CD4-positive, alpha-beta T cell (primary cell): ENCODE measurements at places on chromosomes 1 and 21.

DNA sequence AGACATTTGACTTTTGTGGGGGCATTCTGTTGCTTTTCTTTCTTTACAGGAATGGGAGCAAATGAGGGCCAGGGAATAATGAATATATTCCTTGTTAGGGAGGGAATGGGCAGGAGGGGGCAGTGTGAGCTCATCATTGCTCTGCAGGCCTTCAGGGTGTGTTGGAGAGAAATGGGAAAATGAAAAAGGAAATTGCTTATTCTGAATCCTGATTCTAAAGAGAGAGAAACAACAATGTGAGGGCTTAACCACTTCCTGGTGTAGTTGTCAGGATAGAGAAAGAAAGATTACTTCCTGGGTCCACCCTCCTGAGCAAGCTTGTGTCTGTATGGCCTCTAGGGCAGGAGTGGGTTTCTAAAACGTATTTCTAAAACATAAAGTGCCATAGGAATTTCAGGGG, 28.3 kb downstream of the VANGL2 start:
- no peak for DNase-seq

- no peak for DNase-seq
These were observed 221.3 kb upstream of the KCTD3 start for GRCh38 chr1:215345766-215346165.

DNA sequence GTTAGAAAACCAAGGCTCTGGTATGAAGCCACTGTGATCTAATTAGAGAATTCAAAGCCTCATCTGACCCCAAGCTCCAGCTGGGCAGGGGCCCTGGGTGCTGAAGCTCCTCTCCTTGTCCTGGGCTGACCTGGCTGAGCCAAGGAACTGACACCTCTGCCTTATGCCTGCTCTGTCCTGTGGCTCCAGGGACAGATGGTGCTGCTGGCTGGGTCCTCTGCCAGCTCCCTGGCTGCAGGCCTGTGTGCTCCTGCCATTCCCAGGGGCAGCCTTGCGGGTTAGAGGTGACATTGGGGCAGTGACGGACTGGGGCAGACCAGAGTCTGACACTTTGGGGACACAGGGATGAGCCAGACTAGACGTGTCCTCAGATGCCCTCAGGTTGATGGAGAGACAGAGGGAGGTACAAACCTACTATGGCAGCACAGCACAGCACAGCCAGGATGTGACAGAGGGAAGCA, 11.8 kb downstream of the ACOT11 start:
- DNase-seq = no peak

DNA sequence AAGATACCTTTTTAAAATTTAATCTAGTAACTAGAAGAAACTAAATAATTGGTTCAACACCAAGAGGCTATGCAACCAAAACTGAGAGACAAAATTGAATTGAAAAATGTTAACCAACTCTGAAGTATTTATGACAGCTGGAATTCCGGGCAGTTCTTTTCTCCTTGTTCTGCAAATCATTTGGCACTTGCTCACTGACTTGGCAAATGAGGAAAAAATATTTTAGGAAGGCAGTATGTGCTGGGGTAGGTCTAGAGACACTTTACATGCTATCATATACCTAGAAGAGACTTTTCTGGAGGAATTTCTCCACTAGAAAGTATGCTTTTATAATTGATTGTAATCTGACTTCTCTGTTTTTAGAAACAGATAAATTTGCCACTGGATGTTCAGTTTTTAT, 22.1 kb upstream of the SH3D21 start:
- DNase-seq = no peak

DNA sequence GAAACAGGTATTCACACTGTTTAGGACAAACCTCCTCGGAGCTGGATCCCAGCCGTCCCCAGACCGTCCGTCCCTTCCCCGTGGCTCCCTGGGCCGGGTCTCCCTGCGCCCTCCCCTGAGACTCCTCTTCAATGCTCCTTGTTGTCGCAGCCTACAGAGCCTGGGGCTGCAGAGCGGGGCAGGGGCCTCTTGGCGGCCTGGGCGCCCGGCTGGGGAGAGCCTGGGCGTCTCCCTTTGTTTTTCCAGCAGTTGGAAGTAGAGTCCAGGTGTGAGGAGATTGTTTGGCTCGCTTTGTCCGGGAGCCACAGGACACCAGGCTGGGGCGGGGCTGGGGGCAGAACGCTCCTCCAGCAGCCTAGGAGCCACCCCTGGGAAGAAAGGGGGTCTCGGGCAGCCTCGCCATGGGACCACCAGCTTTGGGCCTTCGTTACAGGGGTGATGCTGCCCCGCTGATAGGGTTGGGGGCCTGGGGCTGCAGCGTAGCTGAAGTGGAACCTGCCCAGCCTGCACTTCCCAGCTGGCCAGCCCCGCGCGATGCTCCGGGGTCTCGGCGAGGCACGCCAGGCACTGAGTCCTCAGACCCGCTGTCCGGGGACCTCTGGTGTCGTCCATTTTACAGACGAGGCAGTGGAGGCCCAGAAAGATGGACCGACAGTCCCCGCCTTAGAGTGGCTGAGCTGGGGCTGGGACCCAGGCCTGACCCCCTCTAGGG, 66.9 kb downstream of the PRDM16 start:
- DNase-seq = no peak

GRCh38 chr21:19565587-19565986, 1162.0 kb upstream of the TMPRSS15 start:
- no peak for DNase-seq

DNA sequence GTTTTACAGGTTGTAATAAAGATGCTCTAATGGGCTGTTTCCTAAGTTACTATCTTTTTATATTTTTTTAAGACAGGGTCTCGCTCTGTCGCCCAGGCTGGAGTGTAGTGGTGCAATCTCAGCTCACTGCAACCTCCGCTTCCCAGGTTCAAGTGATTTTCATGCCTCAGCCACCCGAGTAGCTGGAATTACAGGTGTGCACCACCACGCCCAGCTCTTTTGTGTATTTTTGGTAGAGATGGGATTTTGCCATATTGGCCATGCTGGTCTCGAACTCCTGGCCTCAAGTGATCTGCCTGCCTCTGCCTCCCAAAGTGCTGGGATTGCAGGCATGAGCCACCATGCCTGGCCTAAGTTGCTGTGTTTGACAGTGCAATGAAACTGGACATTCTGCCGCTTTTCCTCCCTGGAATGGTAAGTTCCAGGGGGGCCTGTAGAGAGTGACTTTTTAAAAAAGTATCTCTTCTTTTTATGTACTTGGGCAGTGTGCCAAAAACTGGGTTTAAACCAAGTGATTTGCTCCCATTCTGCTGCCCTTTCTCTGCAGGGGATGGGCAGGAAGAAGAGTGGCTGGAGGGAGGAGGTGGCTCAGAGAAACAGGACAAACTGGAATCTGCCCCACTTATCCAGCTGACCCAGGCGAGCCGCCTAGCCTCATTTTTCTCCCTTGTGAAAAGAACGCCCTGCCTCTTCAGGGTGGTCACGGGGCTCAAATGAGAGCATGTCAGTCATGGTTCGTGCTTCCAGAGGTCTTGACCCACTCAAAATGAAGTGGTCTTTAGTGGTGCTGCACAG, 2.3 kb downstream of the SLC37A1 start:
- DNase-seq = no peak

DNA sequence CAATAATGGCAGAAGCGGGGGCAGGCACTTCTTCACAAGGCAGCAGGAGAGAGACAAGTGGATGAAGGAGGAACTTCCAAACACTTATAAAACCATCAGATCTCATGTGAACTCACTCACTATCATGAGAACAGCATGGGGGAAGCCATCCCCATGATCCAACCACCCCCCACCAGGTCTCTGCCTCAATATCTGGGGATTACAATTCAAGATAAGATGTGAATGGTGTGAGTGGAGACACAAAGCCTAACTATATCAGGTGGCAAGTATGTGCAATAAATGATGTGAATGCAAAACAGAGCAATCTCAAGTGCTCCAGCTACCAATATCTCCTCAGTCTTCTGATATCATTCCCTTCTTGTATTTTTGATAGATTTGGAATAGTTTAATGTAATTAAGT, 12.4 kb downstream of the CFHR2 start:
- no peak for DNase-seq

GRCh38 chr1:231192620-231193163, 30.8 kb downstream of the TRIM67 start:
- DNase-seq = no peak

DNA sequence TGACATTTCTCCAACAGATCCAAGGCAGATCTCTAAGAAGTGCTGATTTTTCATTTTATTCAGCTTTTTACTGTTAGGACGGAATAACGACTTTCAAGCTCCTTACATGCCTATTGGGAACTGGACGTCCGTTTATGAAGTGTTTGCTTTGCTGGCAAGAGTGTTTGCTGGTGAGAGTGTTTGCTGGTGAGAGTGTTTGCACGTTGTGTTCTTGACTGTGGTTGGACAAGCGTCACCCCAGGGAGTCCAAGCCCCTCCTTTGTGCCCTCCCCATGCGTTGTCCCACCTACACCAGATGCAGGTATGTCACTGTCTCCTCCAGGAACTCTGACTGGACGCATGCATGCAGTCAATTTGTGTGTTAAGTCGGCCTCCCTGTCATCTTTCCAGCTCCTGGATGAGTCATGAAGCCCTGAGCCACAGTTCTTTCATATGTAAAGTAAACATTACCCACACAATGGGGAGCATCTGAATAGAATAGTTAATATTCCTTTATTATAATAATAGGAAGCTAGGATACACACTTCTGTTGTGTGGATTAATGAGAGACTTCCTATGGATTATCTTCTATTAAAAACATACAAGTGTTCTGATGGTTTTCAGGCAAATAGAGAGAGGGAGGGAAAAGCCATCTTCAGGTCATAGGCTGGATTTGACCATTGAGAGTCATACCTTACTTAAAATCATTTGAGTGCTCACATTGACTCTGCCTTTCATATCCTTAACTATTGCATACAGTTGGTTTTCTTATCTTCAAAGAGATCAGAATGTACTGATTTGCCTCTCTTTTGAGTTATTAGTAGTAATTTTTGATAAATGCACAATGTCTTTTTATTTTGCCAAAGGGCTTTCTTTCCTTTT, 119.2 kb downstream of the GALNT2 start:
- DNase-seq = no peak

DNA sequence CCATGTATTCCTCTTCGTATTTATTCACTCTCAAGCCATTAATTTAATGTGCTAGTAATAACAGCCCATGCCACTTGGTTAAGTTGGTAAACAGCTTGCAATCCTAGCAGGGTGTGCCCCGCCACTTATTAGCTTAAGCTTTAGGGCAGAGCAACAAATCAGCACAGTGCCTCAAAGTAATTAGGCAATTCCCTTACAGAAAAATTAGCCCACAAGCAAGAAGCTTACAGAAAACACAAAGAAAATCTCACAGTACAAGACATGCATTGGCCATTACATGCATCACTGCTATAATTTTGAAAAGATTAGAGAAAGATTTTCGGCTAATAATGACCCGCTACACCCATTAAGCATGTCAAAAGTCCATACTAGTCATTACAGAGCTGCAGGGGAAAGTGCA, 47.6 kb downstream of the TGFB2 start:
- DNase-seq = no peak

DNA sequence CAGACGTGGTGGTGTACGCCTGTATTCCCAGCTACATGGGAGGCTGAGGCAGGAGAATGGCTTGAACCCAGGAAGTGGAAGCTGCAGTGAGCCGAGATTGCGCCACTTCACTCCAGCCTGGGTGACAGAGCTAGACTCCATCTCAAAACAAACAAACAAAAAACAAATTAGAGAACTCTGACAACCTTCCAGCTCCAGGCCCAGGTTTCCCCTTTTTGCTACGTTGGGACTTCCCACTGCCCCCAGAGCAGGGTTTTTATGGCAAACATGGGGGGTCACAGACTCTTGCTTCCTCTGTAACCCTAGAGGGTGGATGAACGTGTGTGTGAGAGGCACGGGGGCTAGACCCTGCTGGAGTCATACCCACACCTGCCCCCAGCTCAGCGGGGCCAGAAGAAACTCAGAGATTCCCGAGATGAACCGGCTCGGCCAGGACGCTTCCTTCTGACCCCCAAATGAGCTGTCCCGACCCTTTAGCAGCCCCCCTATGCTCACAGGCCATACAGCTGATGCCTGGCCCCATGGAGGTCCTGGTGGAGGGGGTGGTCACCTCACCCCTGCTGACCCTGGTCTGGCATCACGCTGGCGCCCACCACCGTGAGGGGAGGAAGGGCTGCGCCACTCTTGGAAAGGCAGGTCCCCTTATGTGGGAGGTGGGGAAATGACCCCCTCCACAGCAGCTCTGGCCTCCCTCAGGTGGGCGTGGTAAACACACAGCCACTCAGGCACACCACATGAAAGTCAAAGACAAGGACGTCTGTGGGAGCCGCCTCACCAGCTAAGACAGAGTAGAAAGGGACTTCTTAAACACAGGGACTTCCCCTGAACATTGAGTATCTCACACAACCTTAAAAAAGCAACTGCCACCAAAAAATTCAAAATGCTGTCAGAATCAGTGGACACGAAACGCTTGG, 7.1 kb downstream of the GPR157 start:
- peak; percentile 39 for DNase-seq

DNA sequence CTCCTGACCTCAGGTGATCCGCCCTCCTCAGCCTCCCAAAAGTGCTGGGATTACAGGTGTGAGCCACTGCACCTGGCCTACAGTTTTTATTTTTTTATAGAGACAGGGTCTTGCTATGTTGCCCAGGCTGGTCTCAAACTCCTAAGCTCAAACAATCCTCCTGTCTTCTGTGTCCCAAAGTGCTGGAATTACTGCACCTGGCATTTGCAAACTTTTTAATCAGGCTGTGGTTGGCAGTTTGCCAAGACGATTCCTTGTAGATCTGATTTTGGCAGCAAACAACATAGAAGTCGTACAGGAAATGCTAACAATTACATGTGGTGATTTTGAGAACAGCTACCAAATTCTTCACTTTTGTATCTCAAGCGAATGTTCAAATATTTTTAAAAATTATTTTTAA, 10.1 kb downstream of the RBP7 start:
- no peak for DNase-seq

DNA sequence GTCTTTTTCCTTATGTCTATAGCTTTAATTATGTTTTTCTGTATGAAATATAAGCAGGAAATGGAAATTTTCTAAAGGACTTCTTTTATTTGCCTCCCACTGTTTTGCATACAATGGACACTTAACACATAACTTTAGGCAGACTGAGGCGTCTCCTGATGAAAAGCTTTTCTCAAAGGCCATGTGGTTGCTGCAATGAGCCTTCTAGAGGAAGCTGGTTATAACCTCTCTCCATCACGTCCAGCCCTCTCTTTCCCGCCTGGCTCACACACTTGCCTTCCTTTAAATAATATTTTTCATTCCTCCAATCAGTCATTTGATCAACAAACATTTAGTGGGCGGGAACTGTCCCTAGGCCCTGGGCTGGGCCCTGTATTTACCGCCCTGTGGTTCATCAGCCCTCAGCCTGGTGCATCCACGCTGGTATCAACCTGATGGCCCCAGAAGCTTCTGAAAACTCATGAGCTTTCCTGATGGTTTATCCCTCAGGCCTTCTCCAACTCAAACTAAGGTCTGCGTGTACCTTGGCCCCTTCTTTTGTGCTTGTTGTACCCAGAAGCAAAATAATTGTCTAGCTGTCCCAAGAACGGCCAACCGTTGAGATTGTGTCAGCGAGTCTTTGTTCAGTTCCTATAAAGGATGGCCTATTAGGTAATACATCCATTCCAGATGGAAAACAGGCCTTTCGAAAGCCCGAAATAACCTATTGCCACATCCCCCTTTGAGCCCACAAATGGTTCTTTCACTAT, 75.3 kb upstream of the LYST start:
- no peak for DNase-seq

- no peak for DNase-seq
These were observed 322 bp downstream of the TFB2M start for GRCh38 chr1:246565751-246566127.
